ENCODE measurements at places on chromosomes 3 and 15.
A peak's percentile ranks its signal among the peaks of the same experiment; 100 is the strongest.

DNA sequence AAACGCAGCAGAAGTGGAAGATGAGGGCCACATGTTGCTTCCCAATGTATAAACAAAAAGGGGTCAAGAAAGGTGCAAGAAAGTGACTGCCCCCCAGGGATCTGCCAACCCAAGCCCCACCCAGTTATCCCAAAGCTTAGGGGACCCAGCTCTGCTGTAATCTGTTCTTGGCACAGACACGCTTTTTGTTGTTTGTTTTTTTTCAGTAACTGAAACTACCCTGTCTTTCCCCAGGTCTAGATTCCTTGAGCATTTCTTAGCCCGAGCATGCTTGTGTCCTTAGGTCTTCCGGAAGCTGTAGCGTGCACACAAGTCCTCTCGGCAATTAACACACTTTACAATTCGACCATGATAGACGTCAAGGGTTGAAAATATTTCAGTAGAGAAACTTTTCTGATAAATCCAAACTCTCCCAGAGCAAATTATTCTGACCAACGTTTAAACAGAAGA, 8.5 kb upstream of the PPARG start:
- DNase-seq: no peak

DNA sequence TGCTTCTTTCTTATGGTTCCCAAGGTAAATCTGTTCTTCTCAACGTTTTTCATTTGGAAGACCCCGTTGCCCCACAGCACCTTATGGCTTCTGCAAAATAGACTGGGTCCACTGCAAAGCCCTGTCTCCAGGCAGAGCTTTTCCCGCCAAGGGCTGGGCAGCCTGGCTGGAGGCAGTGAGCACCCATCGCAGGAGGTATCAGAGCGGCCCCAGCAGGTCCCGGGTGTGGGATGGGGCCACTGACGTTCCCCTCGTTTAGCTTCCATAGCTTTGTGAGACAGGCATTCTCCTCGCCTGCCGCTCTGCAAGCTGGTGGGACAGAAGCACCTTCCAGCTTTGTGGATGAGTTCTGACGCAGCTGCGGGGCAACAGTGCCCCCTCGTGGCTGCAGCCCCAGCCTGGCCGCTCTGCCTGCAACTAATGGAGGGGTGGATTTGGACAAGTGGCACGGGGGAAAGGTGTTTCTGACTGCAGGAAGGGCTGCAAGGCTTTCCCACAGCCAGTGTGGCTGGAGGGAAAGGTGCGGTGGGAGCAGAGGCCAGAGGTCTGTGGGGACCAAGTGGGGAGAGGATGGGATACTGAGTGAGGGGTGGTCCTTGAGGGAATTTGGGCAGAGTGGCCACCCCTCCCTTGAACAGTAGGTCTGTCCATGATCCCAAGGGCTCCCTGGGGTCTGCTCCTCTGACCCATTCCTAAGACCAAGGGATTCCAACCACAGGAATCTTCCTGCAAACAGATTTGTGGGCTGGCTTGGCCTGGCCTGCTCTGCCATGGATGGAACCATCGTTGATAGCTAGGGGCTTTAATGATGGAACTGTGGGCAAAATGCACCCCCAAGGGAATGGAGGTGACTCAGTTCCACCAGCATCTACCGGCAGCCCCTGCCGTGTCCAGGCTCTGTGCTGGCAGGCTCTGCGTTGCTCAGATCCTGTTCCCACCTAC, 99.4 kb downstream of the FBLN2 start:
- DNase-seq: peak; percentile 60

- DNase-seq: no peak
Measured at GRCh38 chr3:81816473-81817250, 55.2 kb upstream of the GBE1 start.

DNA sequence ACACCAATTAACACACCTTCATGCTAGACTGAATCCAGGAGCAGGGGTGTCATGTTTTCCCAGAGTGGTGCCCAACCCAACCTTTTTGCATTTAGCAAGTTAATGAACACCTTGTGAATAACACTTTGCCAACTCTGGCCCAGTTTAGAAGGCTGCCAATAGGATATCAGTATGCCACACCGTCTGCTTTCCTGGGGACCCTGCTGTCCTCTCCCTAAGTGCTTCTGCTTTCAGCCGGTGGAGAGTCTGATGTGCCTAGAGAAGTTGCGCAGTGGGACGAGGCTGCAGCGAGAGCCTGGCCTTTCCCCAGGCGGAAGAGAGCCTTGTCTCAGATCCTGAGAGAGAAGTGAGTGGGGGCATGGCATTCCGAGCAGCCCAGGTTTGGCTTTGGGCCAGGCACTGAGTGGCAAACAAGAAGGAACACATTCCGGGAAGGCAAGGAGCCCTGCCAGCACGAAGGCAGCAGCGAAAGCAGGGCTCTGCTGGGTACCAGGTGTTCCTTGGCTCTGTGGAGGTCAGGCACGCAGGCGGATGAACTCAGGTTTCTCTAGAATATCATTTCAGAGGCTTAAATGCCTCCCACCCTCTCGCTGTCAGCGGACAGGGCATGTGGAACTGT, 36.9 kb downstream of the SENP8 start:
- DNase-seq: no peak

- DNase-seq: no peak
Measured at GRCh38 chr3:112486811-112487505, 12.3 kb downstream of the BTLA start.

GRCh38 chr3:114879059-114880031, 267.7 kb downstream of the ZBTB20 start:
- DNase-seq: no peak

DNA sequence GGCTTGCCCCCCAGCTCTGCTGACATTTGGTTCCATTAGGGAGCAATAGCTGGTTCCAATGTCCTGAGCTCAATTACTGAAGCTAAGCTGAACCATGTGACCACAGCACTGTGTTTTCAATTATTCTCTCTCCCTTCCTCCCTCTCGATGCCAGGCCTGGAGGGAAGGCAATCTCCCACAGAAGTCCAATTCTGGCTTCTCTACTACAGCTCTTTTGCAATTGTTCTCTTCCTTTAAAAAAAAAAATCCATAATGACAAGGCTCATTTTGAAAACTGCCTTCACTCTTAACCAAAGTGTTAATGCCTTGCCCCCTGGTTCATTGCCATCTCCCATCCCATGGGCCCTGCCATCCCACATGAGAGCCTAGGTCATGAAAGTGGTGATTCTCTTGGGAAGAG, 24.8 kb downstream of the IL16 start:
- no peak for DNase-seq

DNA sequence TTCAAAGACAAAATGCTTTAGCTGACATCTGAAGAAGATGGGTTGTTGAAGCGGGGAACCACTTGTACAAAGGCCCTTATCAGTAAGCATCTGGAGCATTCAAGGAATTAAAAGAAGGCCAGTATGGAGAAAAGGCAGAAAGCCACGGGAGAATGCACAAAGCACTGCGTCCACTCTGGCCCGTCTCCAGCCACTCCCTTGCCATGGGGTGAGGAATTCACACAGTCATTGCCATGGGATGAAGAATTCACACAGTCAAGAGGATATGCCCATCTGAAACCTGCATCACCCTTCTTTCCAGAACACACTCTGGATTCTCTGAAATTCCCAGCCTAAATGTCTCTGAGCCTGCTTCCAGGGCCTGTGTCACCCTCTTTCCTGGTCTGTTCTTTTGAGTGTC, 26.7 kb upstream of the STAG1 start:
- DNase-seq: no peak

DNA sequence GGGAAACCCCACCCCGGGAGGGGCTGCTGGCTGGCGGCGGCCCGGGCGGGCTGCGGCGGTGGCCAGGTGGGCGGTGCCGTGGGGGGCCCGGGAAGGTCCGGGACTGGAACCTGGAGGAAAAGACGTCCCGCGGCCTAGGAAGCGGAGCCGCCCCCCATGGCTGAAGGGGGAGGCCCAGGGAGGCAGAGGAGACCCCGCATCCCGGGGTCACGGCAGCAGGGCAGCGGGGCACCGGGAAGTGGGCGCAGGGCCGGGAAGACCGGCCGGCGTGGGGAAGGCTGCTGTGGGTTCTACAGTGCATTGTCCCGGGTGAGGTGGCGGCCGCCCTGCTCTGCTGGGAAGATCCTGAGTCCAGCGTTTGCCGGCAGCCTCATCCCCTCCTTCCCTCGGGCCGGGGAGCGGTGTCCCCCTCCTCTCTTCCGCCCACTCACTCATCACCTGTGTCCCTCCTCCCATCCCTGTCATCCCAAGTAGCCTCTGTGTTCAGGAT, 525 bp upstream of the FSTL1 start:
- DNase-seq: no peak

- no peak for DNase-seq
Measured at GRCh38 chr3:112134335-112135124, 1.5 kb upstream of the GCSAM start.

DNA sequence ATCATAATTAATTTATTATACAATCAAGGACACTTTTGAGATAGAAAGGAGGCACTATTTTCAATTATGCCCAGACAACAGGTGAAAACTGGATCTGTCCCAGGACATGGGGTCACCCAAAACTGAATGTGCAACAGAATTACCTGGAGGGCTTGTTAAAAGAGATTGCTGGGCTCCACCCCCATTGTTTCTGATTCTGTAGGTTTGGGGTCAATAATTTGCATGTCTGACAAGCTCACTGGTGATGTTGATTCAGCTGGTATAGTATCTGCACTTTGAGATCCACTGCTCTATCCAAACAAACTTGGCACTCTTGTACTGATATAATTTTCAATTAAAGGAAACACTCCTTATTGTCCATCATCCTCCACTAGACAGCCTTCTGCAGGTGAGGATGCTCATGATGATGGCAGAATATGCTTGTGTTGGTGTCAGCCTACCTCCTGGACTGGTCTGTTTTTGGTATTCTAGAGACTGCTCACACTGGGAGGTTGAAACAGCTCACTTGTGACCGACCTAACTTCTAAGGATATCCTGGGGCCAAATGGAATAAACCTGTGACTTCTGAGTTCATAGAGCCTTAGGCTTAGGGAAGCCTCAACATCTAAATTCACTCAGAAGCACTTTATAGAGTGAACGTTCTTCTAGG, 2.2 kb downstream of the P2RY14 start:
- DNase-seq: no peak

GRCh38 chr3:144770281-144770680, 798.7 kb downstream of the DIPK2A start:
- no peak for DNase-seq

DNA sequence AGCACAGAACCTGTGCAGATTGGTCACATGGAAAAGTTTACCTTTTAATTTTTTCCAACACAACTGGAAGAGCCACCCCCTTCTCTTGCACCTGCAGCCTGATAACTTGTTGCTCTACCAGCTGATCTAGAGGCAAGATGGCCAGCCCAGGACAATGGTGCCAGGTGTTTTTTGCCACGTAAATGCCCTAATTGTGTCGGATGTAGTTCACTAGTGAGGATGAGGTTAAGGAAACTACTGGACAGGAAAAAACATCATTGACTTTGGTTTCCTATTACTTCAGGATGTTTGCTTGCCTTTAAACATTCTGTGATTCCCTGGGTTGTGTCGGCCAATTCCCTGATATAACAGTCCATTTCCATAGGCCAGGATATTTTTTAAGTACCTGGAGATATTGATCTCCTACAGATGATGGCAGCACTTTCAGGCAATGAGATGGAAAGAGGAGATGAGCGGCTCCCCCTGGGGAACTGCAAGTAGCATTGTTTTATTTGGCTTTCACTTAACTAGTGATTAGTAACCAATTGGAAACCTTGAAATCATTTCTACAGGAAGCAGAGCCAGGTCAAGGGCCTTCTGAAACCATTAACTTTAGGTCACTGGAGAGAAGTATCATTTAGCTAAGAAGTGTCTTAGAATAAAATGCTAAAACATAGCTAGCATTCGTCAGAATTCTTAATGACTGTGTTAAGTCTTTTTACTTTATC, 72.5 kb downstream of the OSBPL10 start:
- DNase-seq: no peak

GRCh38 chr3:47854720-47855455, 52.0 kb downstream of the DHX30 start:
- no peak for DNase-seq

DNA sequence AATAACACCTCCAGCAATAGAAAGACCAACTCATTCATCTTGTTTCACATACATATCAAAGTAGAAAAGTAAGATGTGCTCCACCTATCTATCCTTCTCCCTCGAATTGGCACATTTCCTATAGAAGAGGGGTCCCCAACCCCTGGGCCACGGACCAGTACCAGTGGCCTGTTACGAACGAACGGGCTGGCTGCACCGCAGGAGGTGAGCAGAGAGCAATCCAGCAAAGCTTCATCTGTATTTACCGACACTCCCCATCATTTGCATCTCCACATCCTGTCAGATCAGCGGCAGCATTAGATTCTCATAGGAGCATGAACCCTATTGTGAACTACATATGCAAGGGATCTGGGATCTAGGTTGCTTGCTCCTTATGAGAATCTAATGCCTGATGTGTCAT, 95.0 kb upstream of the CGNL1 start:
- DNase-seq: no peak

DNA sequence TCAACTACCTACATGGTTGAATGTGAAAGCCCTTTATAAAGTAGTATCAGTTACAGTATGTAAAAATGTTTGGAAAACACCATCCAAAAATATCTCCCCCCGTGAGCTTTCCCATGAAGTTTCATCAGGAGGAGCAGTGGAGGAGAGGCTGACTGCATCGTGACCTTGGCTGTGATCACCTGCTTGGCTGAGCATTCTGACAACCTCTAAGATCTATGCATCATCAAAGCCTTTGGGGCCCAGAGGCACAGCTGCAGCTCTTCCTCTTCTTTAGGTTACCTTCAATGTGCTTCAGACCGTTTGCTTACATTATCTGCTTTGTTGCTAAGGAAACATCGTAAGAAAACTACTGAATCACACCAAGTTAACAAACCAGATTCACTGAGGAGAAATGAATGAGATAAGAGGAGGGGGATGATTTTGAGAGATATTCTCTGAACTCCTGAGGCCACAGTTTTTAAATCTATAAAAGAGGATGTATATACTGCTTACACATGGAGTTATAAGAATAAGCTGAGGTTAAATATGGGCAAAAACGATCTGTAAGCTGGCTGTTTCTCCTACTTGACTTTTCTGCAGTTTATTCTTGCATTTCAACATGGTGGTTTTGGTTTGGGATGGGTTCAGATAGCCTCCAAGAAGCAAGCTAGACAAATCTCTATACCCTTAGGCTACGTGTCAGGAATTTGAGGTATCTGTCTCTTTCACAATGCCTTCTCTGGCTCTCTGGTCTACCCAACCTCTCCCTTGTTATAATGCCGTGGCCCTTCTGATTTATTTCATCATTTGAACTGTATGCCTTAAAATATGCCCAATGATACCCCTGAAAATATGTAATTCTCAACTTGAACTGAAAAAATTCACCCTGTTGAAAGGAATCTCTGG, 4.0 kb downstream of the GCSAM start:
- DNase-seq: peak; percentile 49

DNA sequence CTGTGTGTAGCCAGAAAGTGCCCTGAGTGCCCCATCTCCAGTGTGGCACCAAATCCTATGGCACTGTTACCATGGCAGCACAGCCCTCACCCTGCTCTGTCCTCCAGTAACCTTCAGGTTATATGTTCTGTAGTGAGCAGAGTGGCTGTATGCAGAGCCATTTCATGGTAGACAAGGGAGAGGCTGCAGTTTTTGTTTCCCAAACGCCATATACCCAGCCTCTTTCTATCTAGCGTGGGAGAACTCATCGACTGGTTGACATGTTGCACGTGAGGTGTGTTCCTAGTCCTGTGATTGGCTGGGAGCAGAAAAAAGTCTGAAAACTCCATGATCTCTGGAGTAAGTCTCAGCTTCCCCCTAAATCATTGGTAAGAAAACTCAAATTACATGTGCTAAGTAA, 2.0 kb downstream of the SIDT1 start:
- no peak for DNase-seq
